ENCODE measurements at places on chromosomes 11 and 22. TPM values are rescaled to one million over a fixed set of nuclear protein-coding genes. Genes with fewer than 3 reads are reported as not detected.
A peak's percentile ranks its signal among the peaks of the same experiment; 100 is the strongest.

The BLID gene
- 0.36 TPM for total RNA-seq

The SCGB1D2 gene
- total RNA-seq: 1.6 TPM

The GAB4 gene
- not detected for total RNA-seq

The OR8D2 gene
- total RNA-seq: not detected

The AQP11 gene
- total RNA-seq: 0.69 TPM

The TUBGCP6 gene
- total RNA-seq: 18.3 TPM

The PHLDA2 gene
- not detected for total RNA-seq

The MS4A1 gene
- not detected for total RNA-seq

The B3GAT3 gene
- 13.2 TPM for total RNA-seq

The OR5B17 gene
- total RNA-seq: not detected

GRCh38 chr11:77467993-77468392, 5.9 kb downstream of the PAK1 start:
- no peak overlapping the region for H3K4me3 ChIP-seq
- H3K27ac ChIP-seq: no peak overlapping the region
- H3K4me1 ChIP-seq: peaks cover 4% of the 10 kb centered on the region

GRCh38 chr22:30357236-30357570, 396 bp downstream of the CCDC157 start:
- peaks cover 52% of the 10 kb centered on the region for H3K4me1 ChIP-seq
- no peak for DNase-seq
- no peaks in the 10 kb centered on the region for H3K27me3 ChIP-seq
- peak overlapping the region; percentile 97 for H3K27ac ChIP-seq
- peak overlapping the region; percentile 86 for H3K4me3 ChIP-seq
- peaks cover 10% of the 10 kb centered on the region for H3K36me3 ChIP-seq

DNA sequence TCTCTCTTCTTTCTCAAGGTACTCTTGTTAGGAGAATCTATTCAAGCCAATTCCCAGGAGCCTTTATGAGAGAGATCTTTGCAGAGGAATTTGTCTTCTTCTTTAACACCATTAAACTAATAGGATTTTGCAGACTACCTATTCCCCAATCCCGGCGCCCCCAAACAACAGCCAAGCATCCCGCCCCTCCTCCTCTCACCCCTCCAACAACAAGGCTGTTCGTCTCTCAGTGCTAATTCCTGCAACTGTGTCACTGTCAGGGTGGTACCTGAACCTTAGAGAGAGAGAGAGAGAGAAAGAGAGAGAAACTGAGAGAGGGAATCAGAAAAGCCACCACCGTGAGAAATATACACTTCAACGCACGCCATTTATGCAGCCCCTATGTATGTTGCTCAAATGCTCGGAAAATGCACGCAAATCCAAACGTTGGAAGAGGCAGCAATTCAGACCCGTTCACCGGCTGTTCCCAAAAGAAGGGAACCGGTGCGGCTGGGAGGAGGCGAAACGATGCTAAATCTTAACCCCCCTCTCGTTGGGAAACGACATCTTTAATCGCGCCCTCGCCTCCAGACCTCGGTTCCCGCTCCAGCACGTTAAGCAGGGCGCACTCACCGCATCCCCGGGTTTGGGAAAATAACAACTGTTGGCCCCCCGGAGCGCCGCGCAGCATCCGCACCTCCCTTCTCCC, 961 bp downstream of the KCNA4 start:
- DNase-seq: no peak
- peaks cover 9% of the 10 kb centered on the region for H3K4me1 ChIP-seq
- peak overlapping the region; percentile 44 for H3K27ac ChIP-seq
- H3K4me3 ChIP-seq: peak overlapping the region; percentile 70
- H3K36me3 ChIP-seq: no peaks in the 10 kb centered on the region

DNA sequence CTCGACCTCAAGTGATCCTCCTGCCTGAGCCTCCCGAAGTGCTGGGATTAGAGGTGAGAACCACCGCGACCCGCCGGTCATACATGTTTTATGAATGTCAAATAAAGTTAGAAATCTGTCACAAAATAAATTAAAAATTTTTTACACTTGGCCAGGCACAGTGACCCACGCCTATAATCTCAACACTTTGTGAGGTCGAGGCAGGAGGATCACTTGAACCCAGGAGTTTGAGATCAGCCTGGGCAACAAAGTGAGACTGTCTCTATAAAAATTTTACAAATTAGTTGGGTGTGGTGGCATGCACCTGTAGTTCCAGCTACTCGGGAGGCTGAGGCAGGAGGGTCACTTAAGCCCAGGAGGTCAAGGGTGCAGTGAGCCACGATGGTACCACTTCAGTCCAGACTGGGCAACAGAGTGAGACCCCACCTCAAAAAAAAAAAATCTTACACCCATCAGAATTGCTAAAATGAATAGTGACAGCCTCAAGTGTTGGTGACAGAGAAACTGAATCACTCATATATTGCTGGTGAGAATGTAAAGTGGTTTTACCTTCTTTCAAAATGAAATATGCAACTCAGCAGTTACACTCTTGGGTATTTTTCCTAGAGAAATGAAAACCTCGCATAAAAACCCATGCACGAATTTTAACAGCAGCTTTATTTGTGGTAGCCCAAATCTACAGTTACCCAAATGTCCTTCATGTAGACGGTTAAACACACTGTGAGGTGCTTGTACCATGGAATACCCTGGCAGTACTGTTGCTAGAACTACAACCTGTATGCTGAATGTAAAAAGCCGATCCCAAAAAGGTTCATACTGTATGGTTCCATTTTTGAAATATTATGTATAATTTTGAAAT, 55.4 kb downstream of the MED15 start:
- H3K36me3 ChIP-seq: peaks cover 81% of the 10 kb centered on the region
- peaks cover 34% of the 10 kb centered on the region for H3K4me1 ChIP-seq
- no peaks in the 10 kb centered on the region for H3K27me3 ChIP-seq

GRCh38 chr11:43360361-43361032, 1.8 kb downstream of the TTC17 start:
- no peaks in the 10 kb centered on the region for H3K27me3 ChIP-seq
- H3K27ac ChIP-seq: peak overlapping the region; percentile 94
- DNase-seq: no peak
- H3K4me1 ChIP-seq: peaks cover 44% of the 10 kb centered on the region
- H3K36me3 ChIP-seq: peaks cover 7% of the 10 kb centered on the region

GRCh38 chr11:19225581-19225980, 15.2 kb downstream of the E2F8 start:
- H3K4me1 ChIP-seq: peaks cover 26% of the 10 kb centered on the region
- H3K4me3 ChIP-seq: no peak overlapping the region
- H3K27me3 ChIP-seq: no peaks in the 10 kb centered on the region

GRCh38 chr11:69562302-69562701, 78.7 kb upstream of the CCND1 start:
- no peaks in the 10 kb centered on the region for H3K36me3 ChIP-seq
- H3K4me1 ChIP-seq: no peaks in the 10 kb centered on the region
- no peak overlapping the region for H3K4me3 ChIP-seq
- DNase-seq: no peak
- no peaks in the 10 kb centered on the region for H3K27me3 ChIP-seq
- H3K27ac ChIP-seq: no peak overlapping the region

GRCh38 chr11:73995731-73996130, 13.1 kb upstream of the UCP2 start:
- H3K4me3 ChIP-seq: no peak overlapping the region
- H3K4me1 ChIP-seq: no peaks in the 10 kb centered on the region
- DNase-seq: no peak

DNA sequence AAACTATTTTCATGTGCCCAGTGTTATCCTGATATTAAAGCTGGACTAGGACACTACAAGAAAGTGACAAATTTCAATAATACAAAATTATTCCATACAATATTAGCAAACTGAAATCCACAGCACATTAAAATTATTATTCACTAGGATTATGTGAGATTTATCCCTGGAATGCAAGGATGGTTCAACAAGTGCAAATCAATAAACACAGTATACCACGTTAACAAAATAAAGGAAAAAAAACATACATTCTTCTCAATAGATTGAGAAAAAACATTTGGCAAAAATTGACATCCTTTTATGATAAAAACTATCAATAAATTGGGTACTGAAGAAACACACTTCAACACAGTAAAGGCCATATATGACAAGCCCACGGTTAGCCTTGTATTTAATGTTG, 1758.2 kb upstream of the RAG2 start:
- H3K27me3 ChIP-seq: no peaks in the 10 kb centered on the region
- H3K36me3 ChIP-seq: no peaks in the 10 kb centered on the region
- no peak for DNase-seq
- H3K4me3 ChIP-seq: no peak overlapping the region

GRCh38 chr11:28106353-28107043, 1.5 kb downstream of the KIF18A start:
- no peak overlapping the region for H3K27ac ChIP-seq
- no peak overlapping the region for H3K4me3 ChIP-seq
- peaks cover 42% of the 10 kb centered on the region for H3K4me1 ChIP-seq
- no peaks in the 10 kb centered on the region for H3K36me3 ChIP-seq
- DNase-seq: no peak

DNA sequence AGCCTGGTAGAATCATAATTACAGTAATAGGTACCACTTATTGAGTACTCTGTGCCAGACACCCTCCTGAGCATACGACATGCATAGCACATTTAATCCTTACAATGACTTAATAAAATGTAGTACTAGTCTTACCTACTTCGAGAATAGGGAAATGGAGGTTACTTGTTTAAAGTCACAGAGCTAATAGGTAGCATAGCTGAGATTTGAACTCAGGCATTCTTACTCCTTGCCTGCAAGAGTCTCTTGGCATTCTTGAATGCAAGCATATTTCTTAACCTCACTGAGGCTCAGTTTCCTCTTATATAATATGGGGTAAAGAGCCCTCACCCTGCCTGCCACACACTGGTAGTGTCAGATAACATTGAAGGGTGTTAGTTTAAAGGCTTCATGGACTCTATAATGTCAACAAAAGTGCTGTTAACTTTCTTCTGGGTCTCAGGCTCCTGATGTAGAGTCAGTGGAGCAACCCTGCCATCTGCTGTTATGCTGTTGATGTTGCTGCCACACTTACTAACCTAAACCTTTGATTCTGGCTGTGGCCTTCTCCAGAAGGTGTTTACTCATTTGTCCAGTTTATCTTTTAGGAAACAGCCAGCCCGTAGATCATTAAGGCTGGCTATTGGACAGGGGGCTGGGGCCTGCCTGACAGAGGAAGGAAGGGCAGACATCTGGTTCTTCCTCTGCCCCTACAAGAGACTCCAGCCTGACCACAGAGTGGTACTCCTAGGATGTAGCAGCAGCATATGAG, 18.9 kb downstream of the LIMK2 start:
- peak overlapping the region; percentile 80 for H3K27ac ChIP-seq
- no peaks in the 10 kb centered on the region for H3K27me3 ChIP-seq
- peaks cover 70% of the 10 kb centered on the region for H3K4me1 ChIP-seq
- peak overlapping the region; percentile 25 for H3K4me3 ChIP-seq
- H3K36me3 ChIP-seq: peaks cover 11% of the 10 kb centered on the region
- no peak for DNase-seq

DNA sequence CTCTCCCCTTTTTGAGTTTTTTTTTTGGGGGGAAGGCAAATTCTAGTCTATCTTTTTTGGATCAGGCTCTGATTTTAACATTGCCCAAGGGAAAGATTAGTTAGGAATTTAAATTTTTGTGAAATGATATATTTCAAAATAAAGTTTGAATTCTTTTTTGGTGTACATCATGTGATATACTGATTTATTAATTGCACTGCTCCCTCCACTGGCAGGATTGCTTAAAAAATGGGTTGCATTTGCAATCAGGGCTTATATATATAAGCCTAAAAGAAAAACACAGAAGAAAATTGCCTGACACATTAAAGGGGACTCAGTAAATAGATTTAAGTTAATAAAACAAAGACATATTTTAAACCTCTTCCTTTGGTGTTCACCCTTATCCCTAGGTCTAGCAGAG, 1.2 kb downstream of the DYNC2H1 start:
- H3K27me3 ChIP-seq: no peaks in the 10 kb centered on the region
- peak overlapping the region; percentile 80 for H3K4me3 ChIP-seq
- peaks cover 11% of the 10 kb centered on the region for H3K36me3 ChIP-seq
- peaks cover 24% of the 10 kb centered on the region for H3K4me1 ChIP-seq
- no peak overlapping the region for H3K27ac ChIP-seq

DNA sequence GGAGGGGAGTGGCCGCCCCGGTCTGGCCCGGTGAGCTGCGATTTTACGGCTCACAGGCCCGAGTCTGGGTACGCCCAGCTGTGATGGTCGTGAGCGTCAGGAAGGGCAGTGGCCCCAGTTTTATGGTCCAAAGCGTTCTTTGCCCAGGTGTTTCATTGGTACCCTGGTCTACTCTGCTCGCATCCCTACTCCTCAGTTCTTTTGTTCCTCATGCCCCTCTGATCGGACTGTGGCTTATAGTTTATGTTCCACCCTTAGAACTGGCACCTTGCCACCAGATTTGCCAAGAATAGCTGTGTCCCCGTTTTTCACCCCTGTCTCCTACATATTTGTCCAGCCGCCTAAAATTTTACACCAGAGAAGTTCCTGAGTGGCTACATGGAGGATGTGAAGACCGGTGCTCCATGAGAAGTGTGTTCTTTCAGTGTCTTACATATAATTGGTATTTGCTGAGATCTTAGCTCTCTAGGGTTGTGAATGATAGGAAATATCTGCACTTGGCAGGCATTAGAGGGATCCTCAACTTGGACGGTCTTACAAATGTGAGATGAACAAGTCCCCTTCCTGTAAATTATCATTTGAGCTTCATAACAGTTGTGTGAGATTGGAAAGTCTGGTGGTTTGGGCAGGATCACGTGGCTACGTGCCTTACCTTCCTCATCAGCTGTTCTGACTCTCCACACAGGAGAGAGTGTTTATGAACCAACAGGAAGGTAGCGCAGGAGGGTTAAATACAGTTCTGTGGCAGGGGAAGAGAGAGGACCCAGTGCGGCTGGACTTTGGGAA, 1.1 kb downstream of the PANX1 start:
- H3K4me3 ChIP-seq: peak overlapping the region; percentile 94
- peaks cover 73% of the 10 kb centered on the region for H3K4me1 ChIP-seq
- no peaks in the 10 kb centered on the region for H3K36me3 ChIP-seq
- peak overlapping the region; percentile 96 for H3K27ac ChIP-seq
- no peak for DNase-seq

DNA sequence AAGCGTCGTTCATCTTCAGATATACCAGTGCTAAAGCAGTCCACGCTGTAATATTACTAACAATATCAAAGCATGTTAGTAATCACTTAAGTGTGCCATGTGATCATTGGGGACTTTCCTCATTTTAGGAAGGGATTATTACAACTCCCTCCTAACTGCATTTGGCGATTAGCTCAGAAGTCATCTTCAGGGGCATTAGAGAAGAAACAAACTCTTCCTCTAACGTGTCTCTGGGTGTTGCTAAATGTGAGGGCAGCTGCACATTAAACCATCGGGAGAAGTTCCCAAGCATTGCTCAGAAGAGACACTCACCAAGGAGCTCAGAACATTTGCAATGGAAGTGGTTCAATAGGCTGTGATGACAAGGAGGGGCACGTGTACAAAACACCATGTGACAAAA, 17.2 kb downstream of the TESMIN start:
- H3K27ac ChIP-seq: no peak overlapping the region
- H3K27me3 ChIP-seq: no peaks in the 10 kb centered on the region
- no peaks in the 10 kb centered on the region for H3K4me1 ChIP-seq
- no peak overlapping the region for H3K4me3 ChIP-seq
- DNase-seq: no peak
